ENCODE measurements at places on chromosomes 2 and 18.

DNA sequence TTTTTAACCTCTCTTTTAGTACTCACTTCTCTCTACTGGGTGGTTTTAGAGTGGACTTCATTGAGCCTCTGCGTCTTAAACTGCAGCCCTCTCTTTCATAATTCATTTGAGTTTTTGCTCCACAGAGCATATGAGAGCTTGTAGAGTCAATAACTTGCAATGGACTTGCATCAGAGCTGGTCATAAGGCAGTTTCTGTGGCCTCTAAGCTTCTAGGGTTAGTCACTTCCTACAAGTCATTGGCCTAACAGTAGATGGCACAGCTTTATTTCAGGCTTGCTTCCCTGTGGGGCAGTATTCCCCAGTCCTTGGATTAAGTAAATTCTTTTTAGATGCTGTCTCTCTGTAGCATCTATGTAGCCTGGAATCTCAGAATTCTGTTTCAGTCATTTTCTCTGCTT is 1435.7 kb downstream of the LRP1B start:
- DNase-seq = no peak

DNA sequence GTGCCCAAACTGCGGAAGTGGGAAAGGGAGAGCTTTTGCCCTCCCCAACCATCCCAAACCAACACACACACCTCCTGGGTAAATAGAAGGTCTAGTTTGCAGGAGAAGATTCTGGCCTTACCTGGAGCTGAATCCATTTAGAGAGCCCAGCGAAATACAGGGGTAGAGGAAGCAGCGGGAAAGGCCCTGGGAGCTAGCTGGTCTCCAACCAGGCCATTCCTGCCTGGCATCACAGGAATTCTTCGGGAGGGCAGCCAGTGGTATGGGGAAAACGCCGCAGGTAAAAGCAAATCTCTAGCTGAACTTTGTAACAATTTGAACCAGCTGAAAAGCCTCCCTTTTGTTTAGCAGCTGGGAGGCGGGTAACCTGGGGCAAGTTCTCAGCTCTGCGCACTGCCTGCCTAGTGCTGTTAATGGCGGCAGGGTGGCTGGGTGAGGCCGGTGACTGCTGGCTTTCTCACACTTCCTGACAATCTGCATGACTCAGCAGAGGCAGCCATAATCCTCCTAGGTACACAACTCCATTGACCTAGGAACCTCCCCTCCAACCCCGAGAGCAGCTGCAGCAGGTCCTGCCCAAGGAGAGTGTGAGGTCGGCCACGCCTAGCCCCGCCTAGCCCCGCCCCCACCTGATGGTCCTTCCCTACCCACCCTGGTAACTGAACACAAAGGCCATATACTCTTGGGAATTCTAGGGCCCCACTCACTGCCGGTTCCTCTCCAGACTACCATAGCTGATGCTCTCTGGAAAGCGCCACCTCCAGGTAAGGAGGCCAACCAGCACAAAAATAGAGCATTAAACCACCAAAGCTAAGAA is 483.8 kb upstream of the REG3G start:
- DNase-seq = no peak

- DNase-seq = no peak
These were observed 26.7 kb upstream of the FAM237A start for GRCh38 chr2:206615417-206616089.

DNA sequence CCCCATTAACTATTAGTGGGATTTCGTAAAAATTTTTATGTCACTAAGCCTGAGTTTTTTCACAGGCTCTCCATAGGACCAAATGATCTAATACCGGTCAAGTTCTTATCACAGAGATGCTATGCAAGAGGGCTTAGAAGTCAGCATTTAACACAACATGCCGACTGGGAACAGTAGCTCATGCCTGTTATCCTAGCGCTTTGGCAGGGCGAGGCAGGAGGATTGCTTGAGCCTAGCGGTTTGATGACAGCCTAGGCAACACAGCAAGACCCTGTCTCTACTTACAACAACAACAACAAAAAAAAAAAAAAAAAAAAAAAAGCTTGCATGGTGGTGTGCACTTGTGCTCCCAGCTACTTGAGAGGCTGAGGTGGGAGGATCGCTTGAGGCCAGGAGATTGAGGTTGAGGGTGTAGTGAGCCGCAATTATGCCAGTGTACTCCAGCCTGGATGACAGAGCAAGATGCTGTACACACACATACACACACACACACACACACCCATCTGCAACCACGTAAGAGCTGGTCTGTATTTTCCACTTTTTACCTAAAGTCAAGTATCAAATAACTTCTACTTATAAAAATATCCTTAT is 67.6 kb upstream of the FAM124B start:
- DNase-seq = no peak

DNA sequence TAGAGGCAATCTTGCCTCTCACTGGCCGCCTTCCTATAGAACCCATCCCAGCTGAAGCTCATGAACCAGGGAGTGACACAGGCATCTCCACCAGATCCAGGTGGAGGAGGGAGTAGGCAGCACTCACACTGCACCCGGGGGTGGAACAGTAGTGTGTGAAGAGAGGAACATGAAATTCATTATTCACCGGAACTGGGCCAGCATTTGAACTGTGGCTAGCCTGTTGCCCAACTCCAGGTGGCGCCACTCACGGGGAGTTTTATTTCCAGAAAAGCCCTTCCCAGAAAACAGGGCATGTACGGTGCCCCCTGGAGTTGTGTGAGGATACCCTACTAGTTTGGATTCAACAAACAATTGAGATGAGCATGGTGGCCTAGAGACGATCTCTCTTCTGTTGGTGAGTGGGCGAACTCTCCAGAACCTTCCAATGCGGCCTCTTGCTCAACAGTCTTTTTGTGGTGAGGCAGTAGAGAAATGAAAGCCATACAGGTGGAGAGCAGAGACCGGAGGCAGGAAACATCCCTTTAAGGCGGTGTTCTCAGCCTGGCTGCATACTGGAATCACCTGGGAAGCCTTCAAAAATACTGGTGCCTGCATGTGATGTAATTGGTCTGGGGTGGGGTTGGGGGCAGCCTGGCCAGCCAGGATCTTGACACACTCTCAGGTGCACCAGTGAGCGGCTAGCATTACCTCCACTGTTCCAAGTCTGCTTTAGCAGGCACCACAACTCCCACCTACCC is 73.5 kb upstream of the NEDD4L start:
- DNase-seq = no peak

GRCh38 chr2:99680946-99681345 is 191.1 kb upstream of the REV1 start:
- no peak for DNase-seq

DNA sequence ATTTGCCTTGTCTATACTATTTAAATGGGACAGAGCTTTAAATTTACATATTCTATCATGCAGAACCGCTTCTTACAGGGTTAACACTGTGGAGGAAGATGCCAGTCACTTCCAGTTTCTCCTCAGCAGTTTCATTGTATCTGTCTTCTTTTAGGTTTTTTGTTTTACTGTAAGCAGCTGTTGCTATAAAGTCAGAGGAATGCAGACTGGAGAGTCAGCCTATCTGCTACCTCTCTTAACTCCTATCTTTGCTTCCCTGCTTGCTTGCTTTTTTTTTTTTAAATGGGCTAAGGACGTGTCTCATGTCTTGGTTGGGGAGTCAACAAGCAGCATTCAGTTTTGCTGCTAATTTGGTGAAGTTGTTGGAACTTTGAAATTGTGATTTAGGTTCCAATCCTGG is 8.9 kb downstream of the EPC2 start:
- no peak for DNase-seq

GRCh38 chr2:190283783-190284182 is 35.8 kb downstream of the HIBCH start:
- no peak for DNase-seq
